Gastrocnemius medialis (tissue), 4 donors: ENCODE measurements at places on chromosomes 11 and 22. TPM values are rescaled to one million over a fixed set of nuclear protein-coding genes. Genes with fewer than 3 reads are reported as not detected.

Gene KDM4E
- not detected for total RNA-seq

Gene TMPRSS5
- 0.24 TPM for total RNA-seq

Gene CST6
- not detected for total RNA-seq

Gene PHLDA2
- 1.4 TPM for total RNA-seq

Gene RBFOX2
- 27.8 TPM for total RNA-seq

Gene SOX6
- 42.3 TPM for total RNA-seq

Gene OR5P2
- total RNA-seq = not detected

Gene AIFM3
- total RNA-seq = not detected

Gene NCF4
- 2.8 TPM for total RNA-seq

GRCh38 chr11:2857918-2858317, 27.7 kb downstream of the CDKN1C start:
- DNase-seq = no peak

DNA sequence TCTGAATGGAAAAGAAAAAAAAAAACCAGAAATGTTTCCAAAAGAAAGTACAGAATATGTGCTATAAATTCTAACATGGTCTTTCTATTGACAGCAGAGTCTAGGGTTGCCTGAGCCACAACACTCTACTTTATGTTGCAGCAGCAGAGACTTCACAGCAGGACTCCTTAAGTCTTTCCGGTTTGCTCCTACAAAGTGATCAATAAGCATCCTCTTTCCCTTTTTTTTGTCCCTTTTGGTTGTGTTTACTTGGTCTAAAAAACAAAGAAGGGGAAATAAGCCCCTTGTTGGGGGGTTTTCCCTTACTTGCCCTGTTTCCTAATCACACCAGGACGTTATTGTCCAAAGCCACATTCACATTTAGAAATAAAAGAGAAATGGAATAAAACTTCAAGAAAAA, 163.1 kb upstream of the MPPED2 start:
- DNase-seq = no peak

GRCh38 chr11:132464003-132464342, 1068.3 kb downstream of the OPCML start:
- DNase-seq = no peak

DNA sequence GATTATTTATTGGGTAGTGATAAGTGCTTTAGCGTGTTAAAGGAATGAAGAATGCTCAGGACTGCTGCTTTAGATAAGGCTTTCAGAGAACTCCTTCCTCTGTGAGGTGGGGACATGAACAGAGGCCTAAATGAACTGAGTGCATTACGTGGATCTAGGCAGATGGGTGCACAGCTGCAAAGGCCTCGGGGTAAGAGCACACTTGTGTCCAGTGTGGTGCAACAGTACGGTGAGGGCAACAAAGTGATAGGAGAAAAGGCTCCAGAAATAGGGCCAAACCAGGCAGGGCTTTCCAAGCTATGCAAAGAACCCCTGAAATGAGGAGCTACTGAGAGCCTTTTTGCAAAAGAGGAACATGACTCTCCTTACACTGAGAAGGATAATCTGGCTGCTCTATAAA, 45.3 kb upstream of the ARHGAP32 start:
- DNase-seq = no peak

- no peak for DNase-seq
Observed at GRCh38 chr11:83836883-83837654, 550.9 kb upstream of the CCDC90B start.

DNA sequence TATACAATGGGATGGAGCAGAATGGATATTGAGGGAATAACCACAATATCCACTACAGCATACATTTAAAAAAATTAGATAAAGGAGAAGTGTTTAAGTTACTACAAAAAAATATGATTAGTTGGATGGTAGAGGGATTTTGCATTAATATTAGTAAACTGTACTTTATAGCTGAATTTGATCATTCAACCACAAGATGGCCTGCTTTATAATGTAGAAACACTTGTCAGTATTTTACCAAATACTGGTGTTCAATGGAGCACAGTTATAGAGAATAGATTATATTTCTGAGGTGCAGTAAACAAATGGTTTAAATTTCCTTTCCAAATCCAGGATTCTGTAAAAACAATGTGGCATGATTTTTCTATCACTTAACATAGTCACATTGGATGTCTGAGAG, 818.8 kb upstream of the CHORDC1 start:
- no peak for DNase-seq

GRCh38 chr11:64086258-64087123, 50.8 kb downstream of the FLRT1 start:
- DNase-seq = peak; percentile 90

GRCh38 chr22:39179401-39179827, 26.9 kb upstream of the CBX7 start:
- no peak for DNase-seq

- DNase-seq = no peak
Observed at GRCh38 chr11:73140213-73141030, 1.7 kb downstream of the FCHSD2 start.

GRCh38 chr11:46511342-46511741, 82.5 kb downstream of the AMBRA1 start:
- DNase-seq = no peak

DNA sequence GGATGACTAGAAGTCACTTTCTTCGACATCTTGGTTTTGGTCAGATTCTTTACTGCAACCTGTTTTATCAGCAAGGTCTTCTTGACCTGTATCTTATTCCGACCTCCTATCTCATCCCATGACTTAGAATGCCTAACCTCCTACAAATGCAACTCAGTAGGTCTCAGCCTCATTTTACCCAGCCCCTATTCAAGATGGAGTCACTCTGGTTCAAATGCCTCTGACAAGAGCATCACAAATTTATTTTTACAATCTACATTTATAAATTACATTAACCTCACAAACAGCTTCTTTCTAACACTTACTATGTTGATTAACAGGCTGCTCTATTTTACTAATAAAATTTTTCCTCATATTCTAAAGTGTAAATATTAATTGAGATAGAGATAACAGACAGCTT, 867.0 kb upstream of the CNTN5 start:
- no peak for DNase-seq

- peak; percentile 45 for DNase-seq
Observed at GRCh38 chr11:34308913-34309585, 48.8 kb downstream of the ABTB2 start.

DNA sequence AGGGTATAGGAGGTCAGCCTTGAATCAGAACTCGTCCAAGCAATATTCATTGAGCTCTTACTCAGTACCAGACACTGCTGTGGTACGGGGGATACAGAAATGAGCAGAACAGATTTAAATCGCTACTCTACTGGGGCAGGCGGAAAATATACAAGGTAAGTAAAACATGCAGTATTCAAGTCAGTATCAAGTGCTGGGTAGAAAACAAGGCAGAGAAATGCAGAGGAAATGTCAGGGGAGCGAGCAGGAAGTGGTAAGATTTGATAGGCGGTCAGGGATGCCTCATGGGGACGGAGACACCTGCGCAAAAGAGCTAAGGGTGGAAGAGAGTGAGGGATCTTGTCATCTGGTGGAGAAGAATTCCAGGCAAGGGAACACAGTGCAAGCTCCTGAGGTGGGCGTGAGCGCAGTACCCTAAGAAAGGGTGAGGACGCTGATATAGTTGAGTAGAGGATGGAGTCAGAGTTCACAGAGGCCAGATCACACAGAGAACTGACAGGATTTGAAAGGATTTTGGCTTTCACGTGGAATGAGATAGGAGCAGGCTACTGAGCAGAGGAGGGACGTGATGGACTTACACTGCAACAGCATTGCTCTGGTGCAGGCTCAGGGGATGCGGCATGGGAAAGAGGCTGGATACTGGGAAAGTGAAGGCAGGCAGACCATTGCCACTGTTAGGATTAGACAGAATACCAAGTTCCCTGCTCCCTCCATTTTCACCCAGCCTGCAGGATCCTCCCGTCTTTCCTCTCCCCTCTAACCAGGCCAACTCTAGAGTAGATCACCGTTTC, 35.8 kb downstream of the SC5D start:
- no peak for DNase-seq

DNA sequence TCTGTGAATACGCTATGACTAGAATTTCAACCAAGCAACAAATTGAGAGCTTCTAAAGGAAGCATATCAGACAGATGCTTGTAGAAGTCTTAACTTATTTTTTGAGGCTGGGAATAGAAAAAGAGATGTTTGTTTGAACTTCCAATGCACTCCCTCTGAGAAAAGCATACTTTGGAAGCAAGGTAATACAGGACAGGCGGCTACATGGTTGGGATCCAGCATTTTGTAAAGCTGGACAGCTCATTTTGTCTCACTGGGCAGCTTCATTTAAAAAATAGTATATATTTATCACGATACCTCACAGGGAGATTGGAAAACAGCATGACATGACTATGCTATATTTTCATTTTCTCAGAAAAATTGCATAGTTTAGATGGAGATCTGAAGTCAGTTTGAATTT, 821.3 kb upstream of the API5 start:
- DNase-seq = no peak

GRCh38 chr22:39898997-39899396, 1.9 kb upstream of the GRAP2 start:
- DNase-seq = no peak

GRCh38 chr11:72637926-72638325, 36.3 kb downstream of the PDE2A start:
- no peak for DNase-seq

- DNase-seq = no peak
Observed at GRCh38 chr11:107468596-107468995, 11.0 kb upstream of the CWF19L2 start.

DNA sequence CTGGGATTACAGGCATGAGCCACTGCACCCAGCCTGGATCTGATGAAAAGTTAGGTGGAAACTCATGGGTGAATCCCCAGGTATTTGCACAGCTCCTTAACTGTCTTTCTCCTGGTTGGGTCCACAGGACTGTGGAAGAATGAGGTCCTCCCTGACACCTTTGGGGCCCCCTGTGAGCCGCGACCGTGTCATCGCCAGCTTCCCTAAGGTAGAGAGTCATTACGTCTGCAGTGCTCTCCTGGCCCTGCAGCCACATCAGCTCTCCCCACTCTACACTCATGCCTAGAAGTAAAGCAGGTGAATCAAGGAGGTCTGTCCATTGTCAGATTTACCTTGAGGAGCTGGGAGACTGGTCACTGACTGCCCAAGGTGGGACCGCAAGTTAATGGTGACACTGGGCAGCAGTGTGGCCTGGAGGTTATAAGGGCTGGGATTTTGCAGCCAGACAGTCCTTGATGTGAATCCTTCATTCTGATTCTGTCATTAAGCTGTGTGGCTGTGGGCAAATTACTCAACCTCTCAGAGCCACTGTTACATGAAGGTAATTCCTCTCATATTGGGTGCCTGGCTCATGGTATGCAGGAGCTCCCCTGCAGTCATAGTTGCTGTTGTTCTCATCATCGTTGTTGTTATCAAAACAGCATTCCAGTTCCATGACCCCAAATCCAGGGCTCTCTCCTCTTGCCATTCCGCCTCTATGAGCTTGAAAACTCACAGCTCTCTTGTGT, 1.4 kb downstream of the RAB36 start:
- no peak for DNase-seq

GRCh38 chr11:17459236-17459896, 17.3 kb downstream of the ABCC8 start:
- DNase-seq = no peak

- no peak for DNase-seq
Observed at GRCh38 chr11:63937713-63938478, 906 bp upstream of the NAA40 start.

DNA sequence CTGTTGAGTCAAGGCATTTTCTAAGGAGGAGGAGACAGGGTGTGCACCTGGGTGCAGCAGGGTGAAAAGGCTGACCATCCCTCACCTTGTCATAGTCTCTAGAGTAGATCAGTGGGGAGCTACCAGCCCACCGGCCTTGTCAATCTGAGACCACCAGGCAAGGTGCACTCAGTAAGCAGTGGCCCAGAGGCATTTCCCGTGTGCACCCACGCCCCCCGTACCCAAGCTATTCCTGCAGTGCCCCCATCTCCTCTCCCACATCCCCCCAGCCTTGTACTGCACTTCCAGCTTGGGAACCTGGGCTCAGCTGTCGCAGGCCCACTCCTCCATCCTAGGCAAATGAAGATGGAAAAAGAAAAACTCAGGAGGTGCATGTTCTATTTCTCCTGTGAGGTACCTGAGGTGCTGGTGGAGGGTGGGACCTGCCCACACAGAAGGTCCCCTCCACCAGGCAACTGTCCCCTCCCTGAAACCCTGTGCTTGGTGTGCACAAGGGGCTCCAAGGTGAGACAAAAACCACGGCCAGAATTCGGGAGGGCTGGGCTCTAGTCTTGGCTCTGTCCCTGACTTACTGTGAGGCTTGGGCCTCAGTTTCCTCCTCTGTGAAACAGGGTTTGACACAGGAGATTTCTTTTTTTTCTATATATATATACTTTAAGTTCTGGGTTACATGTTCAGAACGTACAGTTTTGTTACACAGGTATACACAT, 8.4 kb downstream of the P2RY2 start:
- no peak for DNase-seq

DNA sequence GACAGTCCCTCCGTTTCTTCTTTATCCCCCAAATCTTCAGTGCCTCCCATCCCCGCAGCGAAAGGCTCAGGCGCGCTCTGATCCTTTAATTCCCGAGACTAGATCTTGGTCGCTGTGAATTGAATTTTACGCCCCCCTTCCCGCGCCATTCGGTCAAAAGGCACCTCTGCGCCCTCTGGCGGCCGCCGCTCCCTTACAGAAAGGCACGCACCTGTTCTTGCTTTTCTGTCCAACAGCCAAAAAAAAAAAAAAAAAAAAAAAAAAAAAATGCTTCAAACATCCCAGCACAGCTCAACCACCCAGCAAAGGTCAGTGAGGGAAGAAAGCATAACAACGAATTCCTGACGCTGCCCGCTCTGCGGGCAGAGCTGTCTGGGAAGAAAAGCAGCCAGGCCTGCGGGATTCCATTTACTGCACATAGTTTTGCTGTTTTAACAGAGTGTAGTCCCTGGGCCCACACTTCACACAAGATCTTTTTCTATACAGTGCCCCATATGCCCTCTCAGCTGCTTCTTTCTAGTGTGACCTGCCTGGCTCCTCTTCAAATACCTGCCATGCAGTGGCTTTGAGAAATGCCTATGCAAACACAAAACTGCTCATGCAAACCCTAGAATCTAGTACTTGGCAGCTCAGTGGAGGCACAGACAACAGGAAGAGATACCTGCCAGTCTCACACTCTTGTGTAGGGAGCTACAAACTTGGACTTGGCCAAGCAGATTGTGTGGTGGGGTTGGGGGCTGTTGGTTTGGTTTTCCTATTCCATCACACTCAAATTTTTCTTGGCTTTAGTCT, 1.3 kb upstream of the ESAM start:
- no peak for DNase-seq

- no peak for DNase-seq
Observed at GRCh38 chr11:10076458-10077141, 217.4 kb downstream of the SBF2 start.

DNA sequence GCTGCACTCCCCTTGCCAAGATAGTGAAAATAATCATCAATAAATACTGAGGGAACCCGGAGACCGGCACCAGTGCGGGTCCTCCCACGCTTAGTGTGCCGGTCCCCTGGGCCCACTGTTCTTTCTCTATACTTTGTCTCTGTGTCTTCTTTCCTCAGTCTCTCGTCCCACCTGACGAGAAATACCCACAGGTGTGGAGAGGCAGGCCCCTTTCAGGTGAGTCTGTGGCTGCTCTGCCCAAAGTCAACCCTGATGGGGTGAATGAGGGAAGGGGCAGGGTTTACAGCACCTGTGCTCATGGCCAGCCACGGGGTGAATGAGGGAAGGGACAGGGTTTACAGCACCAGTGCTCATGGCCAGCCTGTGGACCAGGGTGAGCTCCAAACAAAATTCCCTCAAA, 4.7 kb downstream of the BET1L start:
- DNase-seq = no peak

- DNase-seq = no peak
Observed at GRCh38 chr11:77806993-77807392, 13.5 kb downstream of the RSF1 start.
